Ovary (tissue), 10 donors: ENCODE measurements at places on chromosomes 5 and 9. TPM values are rescaled to one million over a fixed set of nuclear protein-coding genes. Genes with fewer than 3 reads are reported as not detected.

Gene BARX1
- not detected for polyA plus RNA-seq

Gene PCDHB2
- polyA plus RNA-seq, result 1.7 TPM

Gene AK6
- polyA plus RNA-seq, result 40.2 TPM

DNA sequence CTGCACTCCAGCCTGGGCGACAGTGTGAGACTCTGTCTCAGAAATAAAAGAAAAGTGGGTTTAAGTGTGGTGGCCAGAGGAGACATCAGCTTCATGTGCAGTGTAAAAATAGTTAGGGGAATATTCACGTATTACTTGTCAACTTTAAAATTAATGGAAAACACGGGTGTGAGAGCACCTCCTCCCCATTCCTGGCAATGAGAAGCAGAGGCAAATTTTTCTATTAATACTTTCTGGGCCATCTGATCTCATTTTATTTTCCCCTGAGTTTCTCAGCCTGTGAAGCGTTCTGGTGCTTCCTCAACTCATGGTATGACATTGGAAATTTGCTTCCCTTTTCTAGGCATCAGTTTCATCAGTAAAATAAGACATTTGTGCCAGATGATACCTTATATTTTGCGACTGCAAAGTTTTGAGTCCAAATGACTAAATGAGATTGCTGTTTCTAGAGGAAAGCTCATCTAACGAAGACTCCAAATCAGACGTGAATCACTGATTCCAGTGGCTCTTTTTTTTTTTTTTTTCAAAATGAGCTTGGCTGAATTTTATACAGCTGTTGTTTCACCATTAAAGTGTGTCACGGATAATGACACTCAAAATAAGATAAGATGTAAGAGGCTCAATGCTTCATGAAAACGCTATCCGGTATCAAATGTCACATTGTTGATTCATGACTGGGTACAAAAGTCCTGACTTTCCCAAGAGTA lies 104.6 kb downstream of the MSX2 start:
- no peak for DNase-seq

DNA sequence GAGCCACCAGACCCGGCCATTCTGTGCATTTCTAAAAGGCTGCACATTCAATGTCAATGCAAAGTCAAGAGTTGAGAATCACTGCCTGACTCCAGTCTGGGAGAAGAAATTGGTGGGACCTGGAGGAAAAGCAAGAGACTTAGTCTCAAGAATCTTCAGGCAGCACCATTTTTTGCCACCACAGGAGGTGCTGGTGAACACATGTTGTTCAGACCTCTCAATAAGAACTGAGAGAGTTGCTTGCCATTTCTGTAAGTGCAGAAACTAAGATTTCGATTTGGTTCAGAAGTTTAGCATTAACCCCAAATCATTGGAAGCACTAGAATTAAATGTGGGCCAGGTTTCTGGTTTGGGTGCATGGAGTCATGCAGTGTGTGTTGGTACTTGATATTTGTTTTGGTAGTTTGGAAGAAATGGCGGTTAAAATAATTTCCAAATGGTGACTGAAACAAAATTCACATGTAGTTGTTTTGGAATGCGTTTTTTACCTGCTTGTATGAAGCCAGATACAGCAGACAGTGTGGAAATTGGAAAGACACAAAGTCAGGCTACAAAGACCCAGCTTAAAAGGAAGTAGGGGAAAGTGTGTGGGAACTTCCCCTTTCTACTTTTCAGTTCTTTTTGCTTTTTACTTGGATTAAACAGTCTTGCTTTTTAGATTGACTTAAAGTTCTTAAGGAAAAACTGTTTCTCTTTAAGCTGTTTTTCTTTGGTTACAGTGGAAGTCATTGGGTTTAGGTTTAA lies 20.4 kb downstream of the PDE8B start:
- DNase-seq, result no peak

DNA sequence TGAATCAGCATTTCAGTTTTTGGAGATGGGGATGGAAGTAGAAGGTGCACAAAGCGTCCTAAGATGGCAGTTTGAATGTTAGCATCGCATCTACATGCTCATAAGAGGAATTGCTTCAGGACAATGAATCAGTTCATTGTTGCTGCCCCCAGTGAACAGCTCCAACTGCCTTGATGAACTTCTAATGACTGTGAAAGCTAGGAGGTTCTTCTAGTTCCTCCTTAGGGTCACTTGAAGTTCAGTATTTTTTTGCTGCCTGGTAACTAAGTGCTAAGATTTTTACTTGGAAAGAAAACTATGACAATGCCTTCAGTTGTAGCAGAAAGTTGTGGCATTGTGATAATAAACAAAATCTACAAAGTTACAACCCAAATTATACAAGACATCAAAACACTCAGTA lies 271.6 kb downstream of the RAB3C start:
- DNase-seq, result no peak
